Bone marrow (tissue), 2 donors: ENCODE measurements at places on chromosomes 5 and 9.

DNA sequence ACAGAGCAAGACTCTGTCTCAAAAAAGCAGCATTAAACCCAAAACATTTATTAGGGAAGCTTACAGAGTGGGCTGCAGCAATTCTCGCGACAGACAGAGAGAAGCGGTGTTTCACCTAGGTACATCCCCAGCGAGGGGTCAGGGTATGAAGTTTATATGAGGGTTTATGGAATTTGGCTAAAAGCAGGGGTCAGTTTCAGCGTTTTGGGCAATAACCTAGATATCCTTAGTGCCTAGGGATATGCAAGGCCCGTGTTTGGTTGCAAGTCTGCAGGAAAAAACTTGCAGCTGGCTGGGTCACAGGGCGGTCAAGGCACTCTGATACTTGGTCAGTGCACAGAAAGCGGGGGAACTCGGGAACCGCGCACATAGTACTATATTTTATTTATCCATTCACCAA lies 649 bp upstream of the GLE1 start:
- no peak for DNase-seq

DNA sequence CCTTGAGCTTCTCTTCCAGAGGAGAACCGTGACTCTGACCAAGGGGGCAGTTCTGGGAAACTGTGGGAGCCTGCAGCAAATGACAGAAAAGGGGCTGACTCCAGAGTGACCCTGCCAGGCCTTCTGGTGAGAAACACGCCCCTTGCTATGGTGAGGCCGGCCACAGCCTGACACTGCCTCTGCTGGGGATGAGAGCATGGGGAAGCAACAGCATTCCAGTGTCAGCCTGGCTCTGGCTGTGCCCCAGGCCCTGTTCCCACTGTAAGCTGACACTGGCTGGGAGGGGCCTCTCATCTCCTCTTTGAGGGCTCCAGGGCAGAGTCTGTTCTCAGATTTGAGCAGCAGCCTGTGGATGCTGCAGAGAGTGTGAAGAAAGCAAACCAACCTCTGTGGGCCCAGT lies 180.0 kb upstream of the IL12B start:
- DNase-seq, result no peak

- DNase-seq, result no peak
Measured at GRCh38 chr5:100469767-100470166, 65.4 kb upstream of the FAM174A start.

DNA sequence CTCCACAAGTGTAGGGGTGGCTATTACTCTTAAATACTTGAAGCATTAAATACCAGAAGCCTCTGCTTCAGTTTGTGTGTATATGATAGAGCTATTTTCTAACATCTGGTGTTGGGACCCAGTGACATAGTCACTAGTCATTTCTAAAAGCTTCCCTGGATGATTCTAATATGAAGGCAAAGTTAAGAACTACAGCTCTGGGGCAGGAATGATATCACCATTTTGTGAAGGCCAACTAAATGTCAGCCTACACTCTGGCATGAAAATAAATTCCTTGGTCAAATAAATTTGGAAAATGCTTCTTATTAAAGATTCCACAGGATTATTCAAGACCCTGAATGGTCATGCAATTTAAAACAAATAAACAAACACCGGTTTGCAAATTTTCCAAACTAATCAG lies 197.7 kb downstream of the PLK2 start:
- no peak for DNase-seq

- DNase-seq, result no peak
Measured at GRCh38 chr9:87270221-87270847, 227.3 kb upstream of the DAPK1 start.

DNA sequence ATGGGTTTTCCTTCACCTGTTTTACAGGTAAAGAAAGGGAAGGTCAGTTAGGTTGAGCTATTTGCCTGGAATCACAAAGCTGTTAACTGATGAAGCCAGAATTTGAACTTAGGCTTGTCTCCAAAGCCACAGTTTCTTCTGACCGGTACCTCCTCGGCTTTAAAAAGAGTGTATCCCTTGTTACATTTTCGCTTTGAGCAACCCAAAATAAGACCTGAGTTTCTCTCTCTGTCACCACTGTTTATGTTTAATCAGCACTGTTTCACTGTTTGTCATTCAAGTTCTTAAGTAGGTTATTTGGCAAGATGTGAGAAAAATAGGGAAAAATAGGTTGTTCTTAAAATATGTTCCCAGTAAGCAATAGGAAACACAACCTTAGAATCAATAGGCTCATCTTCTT lies 84.6 kb downstream of the VCAN start:
- no peak for DNase-seq

DNA sequence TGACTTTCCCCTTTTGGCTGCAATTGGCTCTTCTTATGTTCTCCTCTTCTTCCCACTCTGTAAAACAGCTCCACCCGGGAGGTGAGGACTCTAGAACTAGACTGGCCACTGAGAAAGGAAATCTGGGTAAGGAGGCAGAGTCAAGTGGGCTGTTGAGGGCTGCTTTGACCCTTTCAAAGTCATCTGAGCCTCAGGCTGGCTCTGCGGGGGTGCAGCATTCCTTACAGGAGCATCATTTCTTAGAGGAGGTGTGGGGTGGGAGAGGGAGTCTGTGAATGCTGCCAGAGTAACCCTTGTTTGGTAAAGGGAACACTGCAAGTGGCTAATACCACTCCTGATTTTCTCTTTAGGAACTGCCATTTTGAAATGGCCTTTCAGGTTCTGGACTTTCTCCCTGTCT lies 377.7 kb upstream of the SMARCA2 start:
- no peak for DNase-seq

DNA sequence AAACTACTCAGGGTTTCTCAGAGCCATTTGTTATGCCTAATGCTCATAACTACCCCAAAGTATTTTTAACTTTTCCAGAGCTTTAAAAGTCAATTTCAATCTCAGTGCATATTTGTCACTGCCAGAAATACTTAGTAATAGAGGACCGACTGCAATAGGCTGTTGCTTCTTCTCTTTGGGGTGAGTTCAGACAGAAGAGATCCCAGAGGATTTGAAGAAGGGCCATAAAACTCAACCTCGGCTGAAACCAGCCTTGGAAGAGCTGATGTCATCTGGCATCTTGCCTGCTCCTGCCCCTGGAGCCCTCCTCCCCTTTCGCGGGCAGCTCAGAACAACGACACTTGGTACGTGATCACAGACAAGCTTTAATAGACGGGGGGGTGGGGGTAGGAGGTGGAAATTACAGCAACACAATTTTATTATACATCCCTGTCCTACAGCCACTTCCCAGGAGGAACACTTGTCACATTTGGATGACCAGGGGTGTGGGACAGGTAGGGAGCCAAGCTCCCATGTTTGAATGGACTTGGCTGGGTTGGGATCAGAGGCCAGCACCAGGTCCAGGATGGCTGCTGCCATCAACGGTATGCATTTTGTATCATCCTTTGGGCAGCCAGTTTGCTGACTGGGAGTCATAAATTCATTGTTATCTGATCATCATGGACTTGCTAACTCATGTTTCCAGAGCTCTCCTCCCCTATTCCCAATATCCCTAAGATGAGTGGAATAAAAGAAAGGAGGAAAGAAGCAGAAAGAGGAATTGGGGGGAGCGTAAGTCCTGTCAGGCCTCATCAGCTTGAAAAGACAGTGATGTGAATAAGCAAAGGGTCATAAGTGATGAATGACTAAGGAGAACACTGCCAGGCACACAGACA lies 186.6 kb upstream of the PANK3 start:
- no peak for DNase-seq

DNA sequence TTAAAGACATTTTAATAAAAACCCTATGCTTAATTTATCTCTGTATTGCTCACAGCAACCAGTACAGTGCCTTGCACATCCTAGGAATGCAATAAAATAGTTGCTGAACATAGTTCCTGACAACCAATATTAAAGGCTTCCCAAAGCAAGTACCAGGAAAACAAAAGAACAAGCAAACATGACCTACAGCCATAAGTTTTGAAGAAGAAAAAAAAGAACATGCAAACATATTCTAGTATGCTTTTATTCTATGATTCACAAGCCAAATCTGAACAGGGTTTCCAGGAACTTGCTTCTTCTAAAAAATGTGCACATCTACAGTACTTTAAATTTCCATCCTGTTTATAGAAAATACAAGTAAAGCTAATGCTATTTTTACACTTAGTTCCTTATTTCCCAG lies 4.5 kb downstream of the CEMIP2 start:
- no peak for DNase-seq

- no peak for DNase-seq
Measured at GRCh38 chr5:167442922-167443321, 848.5 kb upstream of the WWC1 start.

- peak; percentile 0 for DNase-seq
Measured at GRCh38 chr5:36723912-36724311, 117.5 kb downstream of the SLC1A3 start.

DNA sequence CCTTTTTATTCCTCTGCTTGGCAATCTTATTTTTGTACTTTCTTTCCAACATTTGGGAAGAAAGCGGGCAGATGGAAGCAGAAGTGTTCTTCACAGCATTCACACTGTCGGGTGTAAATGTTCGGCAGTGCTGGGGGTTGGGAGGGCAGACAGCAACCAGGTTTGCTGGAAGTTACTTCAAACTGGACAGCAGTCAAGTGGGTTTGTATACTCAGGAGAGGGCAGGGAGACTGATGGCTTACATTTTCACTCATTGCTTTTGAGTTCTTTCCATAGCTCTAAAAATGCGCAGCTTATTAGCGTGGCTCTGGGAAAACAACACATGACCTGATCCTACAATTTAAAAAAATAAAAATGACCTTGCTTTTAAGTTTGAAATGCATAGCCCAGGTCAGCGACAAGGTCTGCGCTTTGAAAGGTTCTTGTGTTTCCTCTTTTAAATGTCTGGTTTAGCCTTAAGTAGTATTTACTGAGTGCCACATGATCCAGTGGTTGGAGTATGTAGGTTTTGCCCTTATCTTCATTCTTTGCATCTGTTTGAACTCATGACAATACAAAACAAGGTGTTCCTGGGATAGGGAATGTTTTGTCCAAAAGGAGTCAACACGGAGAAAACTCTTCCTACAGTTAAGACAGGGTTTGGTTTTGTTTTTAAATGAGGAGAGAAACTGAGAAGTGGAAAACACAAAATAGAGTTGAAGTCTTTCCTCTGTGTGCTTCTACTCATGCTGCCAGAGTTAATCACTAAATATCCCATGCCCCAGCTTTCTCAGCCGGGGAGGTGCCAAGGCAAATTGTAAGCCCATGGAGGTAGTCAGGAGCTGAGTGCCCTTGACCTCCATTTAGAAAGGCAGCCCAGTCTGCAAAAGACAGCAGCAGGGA lies 132.7 kb upstream of the DMRT1 start:
- DNase-seq, result no peak

DNA sequence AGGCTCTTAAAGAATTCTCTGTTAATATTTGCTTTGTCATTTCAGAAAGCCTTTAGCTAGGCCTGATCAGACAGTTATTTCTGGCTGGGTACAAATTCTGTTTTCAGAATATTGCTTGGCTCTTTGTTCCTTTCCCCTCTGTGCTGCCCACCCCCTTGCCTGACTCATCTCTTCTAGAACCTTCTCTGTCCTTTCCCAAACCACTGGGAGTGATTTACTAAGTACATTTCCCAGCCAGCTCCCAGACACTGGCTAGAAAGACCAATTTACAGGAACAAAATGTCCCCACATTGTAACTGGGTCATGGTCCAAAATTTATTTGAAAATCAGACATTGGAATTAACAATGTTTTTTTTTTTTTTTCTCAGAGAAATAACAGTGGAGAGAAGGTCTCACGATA lies 133.1 kb upstream of the MAP1B start:
- no peak for DNase-seq

- DNase-seq, result no peak
Measured at GRCh38 chr5:175471196-175471595, 7.2 kb upstream of the SFXN1 start.

GRCh38 chr9:4739587-4740387 lies 1.2 kb downstream of the AK3 start:
- no peak for DNase-seq
